Activated CD8-positive, alpha-beta memory T cell treated with anti-CD3 and anti-CD28 coated beads for 4 hours (primary cell): ENCODE measurements at places on chromosomes 7 and 10.

- no peak for DNase-seq
These were observed 559.7 kb upstream of the ZWINT start for GRCh38 chr10:56920601-56921261.

GRCh38 chr7:132240821-132241422, 335.3 kb downstream of the PLXNA4 start:
- no peak for DNase-seq

GRCh38 chr10:61175316-61175715, 231.3 kb upstream of the RHOBTB1 start:
- DNase-seq, result no peak

DNA sequence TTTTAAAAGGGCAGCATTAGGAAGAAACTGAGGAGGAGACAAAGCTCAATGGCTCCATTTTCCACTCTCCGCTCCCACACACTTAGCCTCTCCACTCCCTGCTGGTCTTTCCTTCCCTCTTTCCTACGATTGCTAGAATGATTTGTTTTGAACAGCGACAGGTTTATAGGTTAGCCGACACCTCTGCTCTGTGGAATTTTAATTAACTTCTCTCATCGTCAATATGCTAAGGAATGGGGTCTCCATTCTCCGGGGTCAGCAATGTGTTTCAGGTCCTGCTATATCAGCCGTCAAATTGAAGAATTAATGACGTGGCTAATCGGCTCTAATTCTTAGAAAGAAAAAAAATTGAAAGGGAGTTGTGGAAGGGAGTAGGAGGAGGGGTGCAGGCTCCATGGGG, 28.9 kb downstream of the FBXW4 start:
- no peak for DNase-seq

GRCh38 chr7:133355325-133355708, 102.4 kb downstream of the EXOC4 start:
- DNase-seq, result no peak

DNA sequence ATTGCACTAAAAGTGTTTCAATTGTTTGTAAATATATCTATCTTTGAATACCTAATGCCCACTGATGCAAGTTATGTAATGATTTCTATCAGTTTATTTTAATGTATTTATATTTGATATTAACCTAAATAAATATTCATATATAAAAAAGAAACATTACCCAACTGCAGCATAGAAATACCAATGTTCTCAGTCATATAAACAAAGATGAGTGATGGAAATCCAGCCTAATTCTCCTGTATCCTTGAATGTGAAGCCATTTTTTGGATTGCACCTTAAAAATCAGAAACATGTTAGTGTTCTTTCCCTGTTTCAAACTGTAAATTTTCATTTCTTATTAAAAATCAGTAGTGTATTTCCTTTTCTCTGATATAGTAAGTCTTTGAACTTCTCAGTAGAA, 305.8 kb upstream of the GNAI1 start:
- DNase-seq, result no peak

DNA sequence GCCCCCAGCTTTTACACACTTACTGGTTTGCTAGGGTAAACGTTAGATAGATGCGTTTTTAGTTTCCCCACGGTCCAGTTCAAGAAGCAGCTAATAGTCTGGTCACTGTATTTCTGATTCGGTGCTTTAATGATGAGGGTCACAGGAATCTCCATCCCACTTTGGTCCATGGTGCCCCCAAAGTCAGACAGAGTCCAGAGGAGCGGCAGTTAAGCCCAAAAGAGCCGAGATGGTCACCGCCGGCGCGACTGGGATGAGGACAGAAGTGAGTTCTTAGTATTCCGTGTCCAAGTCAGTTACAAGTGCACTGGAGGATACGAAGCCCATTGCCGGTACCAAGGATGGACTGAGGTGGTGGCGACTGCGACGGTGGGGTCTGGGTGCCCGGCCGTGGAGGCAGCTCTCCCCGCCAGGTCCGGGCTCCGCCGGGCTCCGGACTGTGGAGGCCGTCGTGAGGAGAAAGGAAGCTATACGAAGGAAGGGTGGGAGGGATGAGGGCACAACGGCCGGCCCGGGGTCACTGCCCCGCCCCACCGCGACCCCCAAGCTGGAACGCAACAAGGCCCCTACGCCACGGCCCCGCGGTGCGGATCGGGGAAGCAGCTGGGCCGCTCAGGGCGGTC, 663 bp downstream of the HERPUD2 start:
- no peak for DNase-seq

DNA sequence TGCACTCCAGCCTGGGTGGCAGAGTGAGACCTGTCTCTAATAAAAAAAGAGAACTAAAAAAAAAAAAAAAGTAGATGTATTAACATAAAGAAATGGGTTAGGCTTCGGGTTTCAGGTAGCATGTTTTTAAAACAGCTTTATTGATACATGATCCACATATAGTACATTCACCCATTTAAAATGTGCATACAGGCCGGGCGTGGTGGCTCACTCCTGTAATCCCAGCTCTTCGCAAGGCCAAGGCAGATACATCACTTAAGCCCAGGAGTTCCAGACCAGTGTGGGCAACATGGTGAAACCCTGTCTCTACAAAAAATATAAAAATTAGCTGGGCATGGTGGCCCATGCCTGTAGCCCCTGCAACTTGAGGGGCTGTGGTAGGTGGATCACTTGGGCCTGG, 39.5 kb downstream of the SNX10 start:
- DNase-seq, result no peak
